ENCODE measurements at places on chromosomes 12 and 14.

DNA sequence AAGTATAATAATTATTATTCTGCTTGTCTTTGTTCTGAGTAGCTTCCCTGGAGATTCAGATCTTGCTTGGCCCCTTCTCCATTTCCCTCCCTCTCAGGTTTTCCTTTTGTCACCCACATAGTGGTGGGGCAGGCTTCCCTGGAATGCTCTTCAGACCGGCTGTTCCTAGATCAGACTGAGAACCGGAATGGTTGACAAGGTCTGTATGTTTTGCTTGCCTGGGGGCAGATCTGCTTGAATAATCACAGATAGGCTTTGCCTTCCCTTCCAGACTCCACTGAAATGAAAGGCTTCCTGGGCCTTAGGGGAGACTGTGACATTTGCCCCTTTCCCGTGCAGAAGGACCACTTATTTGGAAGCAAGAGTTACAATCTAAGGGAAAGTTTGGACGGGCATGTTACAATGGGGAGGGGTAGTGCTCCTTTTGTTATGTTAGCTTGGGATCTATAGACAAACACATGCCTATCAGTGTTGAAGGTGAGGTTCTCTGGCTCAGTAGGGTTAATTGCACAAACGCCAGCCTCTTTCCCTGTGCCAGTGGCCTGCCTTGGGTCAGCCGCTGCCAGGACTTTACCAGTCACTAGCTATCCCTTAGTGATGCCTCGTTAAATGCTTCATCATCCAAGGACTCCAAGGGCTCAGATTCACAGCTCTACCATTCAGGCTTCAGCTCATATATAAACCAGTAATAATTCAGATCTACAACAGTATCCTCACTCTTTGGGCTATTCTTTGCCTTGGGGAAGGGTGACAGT, 178.6 kb downstream of the SNAPC1 start:
- DNase-seq: no peak

DNA sequence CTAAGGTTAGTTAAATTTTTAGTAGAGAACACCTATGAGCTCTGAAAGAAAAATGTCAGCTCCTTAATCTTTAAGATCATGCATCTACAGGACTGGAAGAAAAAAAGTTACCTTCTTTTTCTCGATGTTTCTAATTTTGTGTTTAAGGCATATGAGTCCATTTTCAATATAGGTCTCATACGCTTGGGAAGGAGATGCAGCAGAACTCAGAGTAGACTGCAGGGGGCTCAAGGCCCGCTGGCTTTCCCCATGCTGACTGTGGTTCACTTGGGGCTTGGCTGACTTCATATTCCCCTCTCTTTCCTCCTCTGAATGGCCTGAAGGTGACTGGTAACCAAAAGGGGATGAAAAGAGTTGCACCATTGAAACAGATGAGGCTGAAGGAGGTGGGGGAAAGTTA, 1.5 kb downstream of the CAPRIN2 start:
- no peak for DNase-seq

DNA sequence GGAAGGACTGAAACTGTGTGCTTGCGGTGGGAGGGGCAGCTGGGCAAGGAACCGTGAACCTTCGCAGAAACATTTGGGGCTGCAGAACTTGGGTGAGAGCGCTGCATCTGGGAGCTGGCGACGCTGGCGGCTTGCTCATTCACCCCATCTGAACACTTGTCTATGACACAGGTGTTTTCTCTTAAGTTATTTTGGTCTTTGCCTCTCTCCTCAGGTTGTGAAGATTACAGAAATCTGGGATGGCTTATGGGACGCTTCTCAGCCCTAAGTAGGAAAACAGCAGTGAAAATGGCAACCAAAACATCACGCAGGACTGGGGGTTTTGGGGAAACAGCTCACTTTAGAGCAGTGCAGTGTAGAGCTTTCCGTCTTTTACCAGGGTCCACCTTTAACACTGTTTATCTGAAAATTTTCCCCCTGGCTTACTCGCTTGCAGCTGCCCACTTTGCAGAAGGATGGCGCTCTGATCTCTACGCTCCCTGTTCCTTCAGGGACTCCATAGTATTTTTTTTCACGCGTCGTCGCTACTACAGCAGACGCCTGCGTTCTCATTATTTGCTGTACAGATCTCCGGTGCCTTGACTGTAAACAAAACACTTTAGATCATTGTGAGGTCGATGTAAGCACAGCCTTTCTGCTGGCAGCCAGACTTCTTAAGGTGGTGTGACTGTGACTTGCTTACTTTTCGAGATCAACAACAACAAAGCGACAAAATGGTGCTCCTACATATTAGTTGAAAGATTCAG, 2.7 kb upstream of the CDKN1B start:
- DNase-seq: peak; percentile 42

GRCh38 chr14:76564471-76565422, 188.8 kb downstream of the ESRRB start:
- no peak for DNase-seq

GRCh38 chr12:89161557-89161956, 190.7 kb downstream of the DUSP6 start:
- DNase-seq: no peak

GRCh38 chr12:93803424-93803807, 126.2 kb downstream of the CRADD start:
- DNase-seq: no peak

Data from DMS153 (cell line).